ENCODE measurements at places on chromosomes 1 and 21.

DNA sequence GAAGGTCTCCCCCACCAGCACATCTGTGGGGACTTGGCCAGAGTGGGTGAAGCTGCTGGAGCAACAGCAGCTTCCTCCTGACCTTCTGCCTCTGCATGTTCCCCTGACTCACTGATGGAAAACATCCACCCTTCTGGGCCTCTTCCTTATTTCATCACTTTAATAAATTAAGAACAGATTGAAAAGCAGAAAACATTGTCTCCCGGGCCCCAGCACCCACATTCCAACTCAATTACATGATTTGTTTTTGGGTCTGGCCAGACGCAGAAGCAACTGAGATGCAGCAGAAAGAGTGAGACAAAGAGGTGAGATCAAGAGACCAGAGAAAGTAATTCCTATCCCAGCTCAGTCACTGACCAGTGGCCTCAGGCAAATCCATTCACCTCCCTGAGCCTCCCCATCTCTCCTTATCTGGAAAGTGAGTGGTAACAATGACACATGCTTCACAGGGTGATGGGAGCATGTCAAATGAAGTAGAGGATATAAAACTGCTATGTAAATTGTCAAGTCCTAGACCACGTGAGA, 157.1 kb downstream of the ELAVL4 start:
- no peak for DNase-seq

GRCh38 chr1:81666586-81666985, 134.1 kb upstream of the ADGRL2 start:
- no peak for DNase-seq

GRCh38 chr1:53506355-53507050, 47.3 kb downstream of the DMRTB1 start:
- no peak for DNase-seq

DNA sequence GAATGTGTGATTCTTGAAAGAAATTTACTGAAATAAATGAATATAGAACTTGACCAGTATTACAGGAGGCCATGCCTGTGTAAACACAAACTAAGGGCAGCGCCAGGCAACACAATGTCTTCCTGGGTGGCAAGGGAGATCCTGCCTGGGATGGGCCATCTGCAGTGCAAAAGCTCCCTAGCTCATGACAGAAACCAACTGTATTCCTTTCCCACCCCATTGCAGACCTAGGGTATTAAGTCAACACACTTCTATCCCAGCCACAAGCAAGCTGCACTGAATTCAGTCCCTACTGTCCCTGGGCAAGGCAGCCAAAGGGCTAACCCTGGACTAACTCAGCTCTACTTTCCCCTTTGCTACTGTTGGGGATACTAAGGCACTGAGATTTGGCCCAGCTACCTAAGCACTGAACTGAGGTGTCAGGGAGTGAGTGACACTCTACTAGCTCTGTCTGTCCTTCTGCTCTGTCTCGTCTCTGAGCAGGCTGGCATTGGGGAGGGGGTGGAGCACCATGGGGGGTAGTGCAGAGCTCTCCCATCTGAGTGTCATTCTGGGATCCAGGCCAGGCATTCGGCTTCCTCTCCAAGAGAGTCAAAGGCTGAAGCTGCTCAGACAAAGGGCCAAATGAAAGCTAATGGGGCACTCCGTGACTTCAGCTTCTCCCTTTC, 2.5 kb downstream of the INKA2 start:
- DNase-seq = no peak

GRCh38 chr1:156160000-156160742, 6.8 kb downstream of the SEMA4A start:
- DNase-seq = no peak

GRCh38 chr1:206469933-206470691, at the start of gene IKBKE:
IKBKE (plus strand) TSS chr1:206470476; CDS start chr1:206473228, 2,752 bp downstream.
- DNase-seq = no peak

DNA sequence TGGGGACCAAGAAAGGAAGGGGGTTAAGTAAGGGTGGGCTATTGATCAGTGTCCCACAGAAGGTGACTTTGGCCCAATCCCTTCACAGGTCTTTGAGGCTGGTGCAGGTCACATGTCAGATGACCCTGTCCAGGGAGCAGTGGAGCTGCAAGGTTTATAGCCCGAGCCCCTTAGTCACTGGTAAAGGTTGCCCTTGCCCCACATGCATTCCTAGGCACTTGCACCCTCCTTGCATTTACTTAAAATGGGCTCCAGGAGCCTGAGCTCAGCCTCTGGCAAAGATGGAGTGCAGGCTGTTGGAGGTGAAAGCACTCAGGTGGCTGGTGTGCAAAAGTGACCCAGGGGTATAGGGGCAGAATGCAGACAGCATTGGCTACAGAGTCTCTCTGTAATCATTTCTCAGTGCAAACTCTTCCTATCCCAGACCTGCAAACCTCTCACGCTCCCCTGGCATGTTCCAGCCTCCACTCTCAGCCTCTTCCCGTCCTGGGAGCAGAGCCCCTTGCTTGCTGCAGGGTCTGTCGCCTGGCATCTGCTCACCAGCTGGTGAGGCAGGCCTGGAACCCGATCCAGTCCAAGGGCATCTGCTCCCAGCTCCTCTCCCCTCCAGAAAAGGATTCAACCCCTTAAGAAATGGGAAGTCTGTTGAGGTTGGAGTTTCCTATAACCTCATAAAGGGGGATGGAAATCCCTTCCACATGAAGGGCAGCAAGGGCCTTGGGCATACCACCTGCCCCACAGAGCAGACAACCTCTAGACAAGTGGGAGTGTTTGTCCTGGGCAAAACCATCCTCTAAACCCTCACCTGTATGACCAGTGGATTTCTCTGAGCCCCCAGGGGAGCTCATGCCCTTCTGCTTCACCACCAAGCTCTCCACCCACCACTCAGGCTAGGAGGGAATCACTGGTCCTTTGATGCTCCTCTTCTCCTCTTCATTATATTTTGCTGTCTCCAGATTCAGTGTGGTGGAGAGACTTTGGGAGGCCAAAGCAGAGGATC, 23.1 kb upstream of the PTPRF start:
- DNase-seq = no peak

DNA sequence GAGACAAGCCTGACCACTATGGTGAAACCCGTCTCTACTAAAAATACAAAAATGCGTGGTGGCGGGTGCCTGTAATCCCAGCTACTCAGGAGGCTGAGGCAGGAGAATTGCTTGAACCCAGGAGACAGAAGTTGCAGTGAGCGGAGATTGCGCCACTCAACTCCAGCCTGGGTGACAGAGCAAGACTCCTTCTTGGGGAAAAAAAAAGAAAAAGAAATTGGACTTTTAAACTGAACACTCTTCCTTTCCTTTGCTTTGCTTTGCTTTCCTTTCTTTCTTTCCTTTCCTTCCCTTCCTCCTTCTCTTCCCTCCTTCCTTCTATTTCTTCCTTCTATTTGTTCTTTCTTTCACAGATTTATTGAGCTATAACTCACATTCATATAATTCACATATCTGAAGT, 43.3 kb upstream of the PUM1 start:
- no peak for DNase-seq

- no peak for DNase-seq
These were observed 12.1 kb downstream of the PLOD1 start for GRCh38 chr1:11946647-11947046.

DNA sequence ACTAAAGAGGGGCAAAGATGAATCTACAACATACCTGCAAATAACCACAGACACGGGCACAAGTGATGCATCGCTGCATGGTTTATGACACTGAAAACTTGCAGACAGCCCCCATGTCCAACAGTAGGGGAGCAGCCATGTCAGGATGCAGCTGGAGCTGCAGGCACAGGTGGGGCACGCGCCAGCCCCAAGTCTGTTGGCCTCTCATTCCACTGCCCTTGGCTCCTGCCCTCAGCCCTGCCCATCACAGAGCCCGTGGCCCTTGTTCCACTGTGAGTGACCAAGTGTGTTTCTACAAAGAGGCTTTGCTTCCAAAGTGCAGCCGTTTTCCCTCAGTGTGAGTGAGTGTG, 3.2 kb upstream of the PADI4 start:
- no peak for DNase-seq

GRCh38 chr1:111591937-111592336, 27.7 kb upstream of the RAP1A start:
- DNase-seq = no peak

GRCh38 chr1:45669859-45670655, 16.3 kb downstream of the GPBP1L1 start:
- no peak for DNase-seq

- DNase-seq = no peak
These were observed 447.7 kb downstream of the DISC1 start for GRCh38 chr1:232074265-232074664.

DNA sequence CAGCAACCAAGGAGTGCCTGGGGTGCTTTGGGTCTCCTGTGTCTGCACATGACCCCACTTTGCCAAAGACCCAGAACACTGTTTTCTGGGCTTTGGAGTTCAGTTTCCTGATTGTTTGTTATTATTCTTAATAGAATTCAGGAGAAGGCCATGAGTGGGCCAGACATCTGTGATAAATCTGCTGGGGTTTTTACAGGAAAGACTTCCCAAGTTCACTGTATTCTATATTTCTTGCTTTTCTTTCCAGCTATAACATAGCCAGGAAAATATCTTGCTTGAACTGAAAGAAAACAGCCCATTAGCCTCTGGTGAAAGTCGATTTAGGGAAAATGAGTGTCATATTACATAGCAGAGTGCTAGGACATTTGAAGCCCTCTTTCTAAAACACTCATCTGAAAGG, 345.1 kb upstream of the USP24 start:
- DNase-seq = no peak

GRCh38 chr1:50508040-50508586, 84.9 kb upstream of the DMRTA2 start:
- no peak for DNase-seq

- no peak for DNase-seq
These were observed 7.8 kb downstream of the UBIAD1 start for GRCh38 chr1:11280719-11281376.

DNA sequence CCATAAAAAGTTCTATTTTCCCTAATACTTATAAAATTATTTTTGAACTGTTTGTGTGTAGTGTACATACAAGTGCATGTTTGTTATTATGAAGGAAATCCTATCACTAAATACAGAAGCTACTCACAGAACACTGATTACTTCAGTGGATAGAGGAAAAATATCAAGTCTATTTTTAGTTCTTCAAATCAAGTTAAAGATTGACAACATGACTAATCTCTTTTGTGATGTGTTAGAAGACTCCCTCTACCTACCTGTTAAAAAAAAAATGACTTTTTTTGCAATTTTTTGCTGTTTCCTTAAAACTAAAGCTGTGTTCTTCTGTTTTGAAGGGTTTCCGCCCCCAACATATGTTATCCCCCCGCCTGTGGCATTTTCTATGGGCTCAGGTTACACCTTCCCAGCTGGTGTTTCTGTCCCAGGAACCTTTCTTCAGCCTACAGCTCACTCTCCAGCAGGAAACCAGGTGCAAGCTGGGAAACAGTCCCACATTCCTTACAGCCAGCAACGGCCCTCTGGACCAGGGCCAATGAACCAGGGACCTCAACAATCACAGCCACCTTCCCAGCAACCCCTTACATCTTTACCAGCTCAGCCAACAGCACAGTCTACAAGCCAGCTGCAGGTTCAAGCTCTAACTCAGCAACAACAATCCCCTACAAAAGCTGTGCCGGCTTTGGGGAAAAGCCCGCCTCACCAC, 45.5 kb downstream of the NCF2 start:
- no peak for DNase-seq

GRCh38 chr1:176032040-176032645, 174.9 kb downstream of the COP1 start:
- DNase-seq = no peak

DNA sequence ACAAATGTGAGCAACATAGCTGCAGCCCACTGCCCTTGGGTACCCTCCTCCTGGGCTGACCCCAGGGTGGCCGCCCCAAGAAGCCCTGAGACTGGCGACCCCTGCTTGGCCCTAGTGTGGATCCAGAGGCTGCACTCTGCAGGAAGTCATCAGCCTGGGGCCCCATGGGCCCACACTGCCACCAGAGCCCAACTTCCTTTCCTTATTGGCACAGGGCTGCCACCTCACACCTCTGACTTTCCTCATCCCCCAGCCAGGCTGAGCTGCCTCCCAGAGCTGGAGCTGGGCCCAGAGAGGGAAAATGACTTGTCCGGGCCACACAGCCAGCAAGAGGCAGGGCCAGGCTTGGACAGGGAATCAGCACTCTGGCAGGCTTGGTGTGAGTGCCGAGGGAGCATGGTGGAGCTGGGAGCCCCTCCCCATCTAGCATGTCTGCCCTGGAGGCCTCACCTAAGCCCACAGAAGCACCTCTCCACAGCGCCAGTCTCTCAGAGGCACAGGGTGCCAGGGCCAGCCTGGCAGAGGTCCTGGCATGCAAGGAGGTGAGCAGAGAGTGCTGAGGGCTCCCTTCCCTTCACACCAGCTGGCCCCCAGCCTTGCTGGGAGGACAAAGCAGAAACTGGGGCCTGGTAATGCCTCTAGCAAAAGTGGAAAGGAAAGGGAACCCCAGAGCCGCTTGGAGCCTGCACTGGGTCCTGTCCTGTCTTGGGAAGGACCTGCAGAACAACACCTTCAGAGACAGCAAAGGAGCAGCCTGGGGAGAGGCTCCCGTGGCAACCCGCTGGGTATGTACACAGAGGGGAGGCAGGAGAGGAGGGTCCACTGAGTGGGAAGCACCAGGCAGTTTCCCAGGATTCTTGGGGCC, 3.2 kb downstream of the RAP1GAP start:
- no peak for DNase-seq

GRCh38 chr21:17921579-17922530, 102.7 kb upstream of the C21orf91 start:
- DNase-seq = no peak

GRCh38 chr1:193462629-193463320, 276.4 kb upstream of the B3GALT2 start:
- DNase-seq = no peak

GRCh38 chr1:87869567-87869966, 540.9 kb downstream of the LMO4 start:
- DNase-seq = no peak

GRCh38 chr1:149845416-149845815, 54.0 kb upstream of the BOLA1 start:
- no peak for DNase-seq

DNA sequence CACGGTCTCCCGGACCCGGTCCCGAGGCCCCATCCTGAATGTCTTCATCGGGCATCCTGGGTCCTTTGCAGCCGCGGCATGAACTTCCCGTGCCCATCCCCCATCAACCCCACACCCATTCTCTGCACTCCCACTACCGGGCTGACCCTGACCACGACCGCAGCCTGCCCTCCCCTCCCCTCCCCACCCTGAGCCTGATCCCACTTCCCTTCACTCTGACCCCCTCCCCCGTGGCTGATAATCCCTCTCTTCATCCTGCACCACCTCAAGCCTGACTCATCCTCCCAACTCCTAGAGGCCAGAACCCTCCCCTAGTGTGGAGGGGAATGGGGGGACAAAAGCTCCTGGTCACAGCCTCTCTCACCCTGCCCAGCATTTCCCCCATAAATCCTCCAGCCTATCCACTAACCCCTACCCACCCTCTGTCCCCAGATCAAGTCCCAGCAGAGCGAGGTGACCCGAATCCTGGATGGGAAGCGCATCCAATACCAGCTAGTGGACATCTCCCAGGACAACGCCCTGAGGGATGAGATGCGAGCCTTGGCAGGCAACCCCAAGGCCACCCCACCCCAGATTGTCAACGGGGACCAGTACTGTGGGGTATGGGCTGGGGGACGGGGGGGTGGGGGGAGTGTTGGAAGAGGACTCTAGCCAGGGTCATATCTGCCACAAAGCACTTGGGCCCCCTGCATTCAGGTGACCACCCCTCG, 602 bp downstream of the SH3BGRL3 start:
- no peak for DNase-seq
